ENCODE measurements at places on chromosomes 5 and 9.
A peak's percentile ranks its signal among the peaks of the same experiment; 100 is the strongest.

GRCh38 chr5:150788977-150789376 is 10.4 kb downstream of the SMIM3 start:
- DNase-seq = no peak

DNA sequence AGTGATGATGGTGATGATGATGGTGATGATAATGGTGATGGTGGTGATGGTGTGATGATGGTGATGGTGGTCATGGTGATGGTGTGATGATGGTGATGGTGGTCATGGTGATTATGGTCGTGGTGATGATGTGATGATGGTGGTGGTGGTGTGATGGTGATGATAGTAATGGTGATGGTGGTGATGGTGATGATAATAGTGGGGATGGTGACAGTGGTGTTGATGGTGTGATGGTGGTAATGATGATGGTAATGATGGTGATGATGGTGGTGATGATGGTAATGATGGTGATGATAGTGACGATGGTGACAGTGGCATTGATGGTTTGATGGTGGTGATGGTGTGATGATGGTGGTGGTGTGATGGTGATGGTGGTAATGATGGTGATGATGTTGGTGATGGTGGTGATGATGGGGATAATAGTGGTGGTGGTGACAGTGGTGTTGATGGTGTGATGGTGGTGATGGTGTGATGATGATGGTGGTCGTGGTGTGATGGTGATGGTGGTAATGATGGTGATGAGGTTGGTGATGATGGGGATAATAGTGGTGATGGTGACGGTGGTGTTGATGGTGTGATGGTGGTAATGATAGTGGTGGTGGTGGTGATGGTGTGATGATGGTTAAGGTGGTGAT is 6.5 kb downstream of the STKLD1 start:
- no peak for DNase-seq

- no peak for DNase-seq
These were observed 11.4 kb downstream of the YTHDC2 start for GRCh38 chr5:113524927-113525326.

GRCh38 chr9:79020276-79020675 is 551.5 kb upstream of the TLE4 start:
- no peak for DNase-seq

GRCh38 chr9:98742325-98743280 is 33.9 kb upstream of the GABBR2 start:
- no peak for DNase-seq

GRCh38 chr5:149869411-149869821 is 75.2 kb downstream of the PDE6A start:
- no peak for DNase-seq

GRCh38 chr5:172659570-172659908 is 18.5 kb downstream of the NEURL1B start:
- no peak for DNase-seq

DNA sequence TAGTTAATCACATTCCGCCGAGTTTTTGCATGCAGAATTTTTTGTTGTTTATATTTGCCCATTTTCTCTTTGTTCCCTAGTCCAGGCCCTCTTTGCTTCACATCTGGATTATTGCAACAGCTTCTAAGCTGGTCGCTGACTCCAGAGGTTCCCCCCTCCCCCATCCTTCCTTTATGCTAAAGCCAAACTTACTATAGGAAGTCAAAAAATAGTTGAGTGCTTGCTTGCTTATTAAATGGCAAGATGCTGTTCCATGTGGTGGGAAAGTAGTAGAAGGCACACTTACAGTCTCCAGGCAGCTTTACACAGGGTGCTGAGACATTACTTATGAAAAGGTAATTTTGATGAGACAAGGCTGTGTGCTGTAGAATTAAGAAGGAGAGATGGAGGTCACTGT is 1.3 kb downstream of the ZBTB34 start:
- no peak for DNase-seq

DNA sequence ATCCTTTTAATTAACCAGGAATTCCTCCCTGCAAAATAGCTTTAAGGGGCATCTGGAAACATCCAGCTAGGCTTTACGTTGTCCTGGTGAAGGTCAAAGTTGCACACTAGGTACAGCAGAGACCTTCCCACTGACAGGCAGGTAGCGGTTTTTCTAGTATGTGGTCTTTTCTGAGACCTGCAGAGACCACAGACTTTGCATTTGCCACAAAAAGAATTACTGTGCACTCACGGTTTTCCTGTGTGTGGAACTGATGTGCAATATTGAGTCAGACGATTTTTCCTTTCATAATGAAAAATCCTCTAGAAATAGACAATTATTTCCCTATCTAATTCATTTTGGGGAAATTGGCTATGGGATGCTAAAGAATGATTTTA is 417.0 kb upstream of the ADAMTSL1 start:
- no peak for DNase-seq

DNA sequence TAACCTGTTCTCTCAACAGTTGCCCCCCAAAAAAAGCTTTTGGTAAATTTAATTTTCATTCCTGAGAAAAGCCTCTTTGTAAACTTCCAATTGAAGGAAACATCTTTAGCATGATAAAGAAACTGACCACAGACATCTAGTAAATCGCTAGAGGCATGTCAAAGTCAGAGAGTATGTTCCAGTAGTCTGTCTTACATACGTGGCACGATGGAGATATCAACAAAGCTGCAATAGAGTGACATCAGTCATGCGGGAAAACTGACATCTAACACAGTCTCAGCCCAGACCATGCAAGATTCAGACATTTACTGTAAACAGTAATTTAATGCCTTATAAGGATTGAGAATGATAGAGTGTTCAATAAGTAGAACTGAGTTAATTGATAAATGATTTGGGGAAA is 45.1 kb downstream of the GARNL3 start:
- no peak for DNase-seq

DNA sequence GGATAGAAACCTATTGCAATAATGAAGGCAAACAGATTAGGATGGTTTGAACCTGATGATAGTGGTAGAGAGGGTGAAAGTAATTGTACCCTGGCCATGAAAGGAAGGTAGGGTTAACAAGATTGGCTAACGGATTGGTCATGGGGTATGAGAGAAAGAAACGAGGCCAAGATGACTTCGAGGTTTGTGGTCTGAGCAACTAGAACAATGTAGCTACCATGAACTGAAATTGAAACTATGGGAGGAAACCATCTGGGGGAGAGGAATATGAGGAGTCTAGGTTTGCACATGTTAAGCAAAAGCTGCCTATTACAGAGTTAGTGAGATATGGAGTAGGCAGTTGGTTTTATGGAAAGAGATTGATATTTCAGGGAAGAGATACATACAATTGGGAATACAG is 406.0 kb downstream of the PRELID2 start:
- DNase-seq = no peak

GRCh38 chr9:124045076-124045829 is 33.7 kb downstream of the LHX2 start:
- DNase-seq = peak; percentile 83

GRCh38 chr5:153670101-153670500 is 179.6 kb downstream of the GRIA1 start:
- DNase-seq = no peak

DNA sequence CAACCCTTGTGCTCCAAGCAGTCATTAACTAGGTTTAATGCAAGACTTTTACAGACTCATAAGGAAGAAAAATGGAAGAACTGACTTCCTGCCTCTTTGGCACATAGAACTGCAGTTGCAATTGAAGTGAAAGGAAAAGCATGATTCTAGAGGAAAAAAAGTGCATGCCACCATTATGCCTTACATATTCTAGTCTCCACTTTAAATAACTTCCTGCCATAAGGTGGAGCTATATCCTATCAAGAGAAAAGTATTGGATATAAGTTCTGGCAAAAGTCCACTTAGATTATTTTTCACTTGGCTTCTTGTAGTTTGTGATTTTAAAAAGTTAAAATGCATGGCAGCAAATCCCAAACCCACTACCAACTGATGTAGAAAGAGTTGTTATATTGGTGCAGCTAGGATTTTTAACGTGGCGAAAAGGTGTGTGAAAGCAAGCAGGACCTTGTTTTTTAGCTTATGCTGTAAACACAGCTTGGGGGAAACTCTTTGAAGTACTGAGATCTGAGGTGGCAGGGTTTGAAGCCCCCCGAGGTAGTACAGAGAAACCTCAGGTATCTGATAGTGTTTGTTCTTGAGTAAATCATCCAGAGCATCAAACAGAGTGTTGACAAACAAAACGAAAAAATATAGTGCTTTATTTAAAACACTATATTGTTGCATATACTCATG is 117.9 kb downstream of the ANXA1 start:
- DNase-seq = peak; percentile 5

GRCh38 chr9:75451505-75451904 is 363.2 kb downstream of the OSTF1 start:
- DNase-seq = no peak

DNA sequence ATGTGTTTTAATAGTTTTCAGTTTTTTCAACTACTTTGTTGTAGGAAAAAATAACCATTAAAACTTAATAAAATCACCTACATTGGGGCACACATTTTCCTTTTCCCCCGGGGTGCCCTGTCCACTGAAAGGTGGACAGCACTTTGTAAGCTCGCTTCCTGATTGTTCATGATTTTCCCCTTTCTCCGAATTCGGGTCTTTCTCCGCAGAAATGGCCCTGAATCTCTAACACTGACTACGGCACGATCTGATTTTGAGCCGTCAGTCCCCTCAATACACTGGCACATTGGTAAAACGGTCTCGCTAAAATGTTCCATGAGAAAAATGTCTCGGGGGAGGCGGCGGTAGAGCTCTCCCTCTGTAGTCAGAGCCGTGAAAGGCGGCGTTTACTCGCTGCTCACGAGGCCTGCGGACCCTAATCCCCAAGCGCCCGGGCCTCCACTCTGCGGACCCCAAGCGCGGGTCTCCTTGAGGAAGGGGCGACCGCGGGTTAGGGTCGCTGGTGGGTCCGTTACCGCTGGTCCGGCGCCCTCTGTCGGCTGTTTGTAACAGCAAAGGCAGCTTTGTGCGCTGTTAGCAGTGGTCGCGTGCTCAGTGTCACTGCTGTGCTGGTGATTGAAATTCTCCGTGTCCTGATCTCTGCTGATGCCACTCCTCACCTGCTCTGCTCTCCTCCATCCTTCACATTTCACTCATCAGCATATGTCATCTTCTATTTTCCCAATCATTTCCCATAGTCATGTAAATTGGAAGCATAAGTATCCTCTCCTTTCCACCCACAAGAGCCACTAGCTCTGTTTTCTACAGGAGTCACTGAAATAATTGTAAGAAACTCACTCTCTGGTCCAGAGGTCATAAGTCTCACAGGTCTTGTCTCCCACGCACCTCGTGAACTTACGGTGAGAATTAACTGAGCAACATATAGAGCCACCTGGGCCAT is 10.8 kb upstream of the IFNA2 start:
- DNase-seq = peak; percentile 65

DNA sequence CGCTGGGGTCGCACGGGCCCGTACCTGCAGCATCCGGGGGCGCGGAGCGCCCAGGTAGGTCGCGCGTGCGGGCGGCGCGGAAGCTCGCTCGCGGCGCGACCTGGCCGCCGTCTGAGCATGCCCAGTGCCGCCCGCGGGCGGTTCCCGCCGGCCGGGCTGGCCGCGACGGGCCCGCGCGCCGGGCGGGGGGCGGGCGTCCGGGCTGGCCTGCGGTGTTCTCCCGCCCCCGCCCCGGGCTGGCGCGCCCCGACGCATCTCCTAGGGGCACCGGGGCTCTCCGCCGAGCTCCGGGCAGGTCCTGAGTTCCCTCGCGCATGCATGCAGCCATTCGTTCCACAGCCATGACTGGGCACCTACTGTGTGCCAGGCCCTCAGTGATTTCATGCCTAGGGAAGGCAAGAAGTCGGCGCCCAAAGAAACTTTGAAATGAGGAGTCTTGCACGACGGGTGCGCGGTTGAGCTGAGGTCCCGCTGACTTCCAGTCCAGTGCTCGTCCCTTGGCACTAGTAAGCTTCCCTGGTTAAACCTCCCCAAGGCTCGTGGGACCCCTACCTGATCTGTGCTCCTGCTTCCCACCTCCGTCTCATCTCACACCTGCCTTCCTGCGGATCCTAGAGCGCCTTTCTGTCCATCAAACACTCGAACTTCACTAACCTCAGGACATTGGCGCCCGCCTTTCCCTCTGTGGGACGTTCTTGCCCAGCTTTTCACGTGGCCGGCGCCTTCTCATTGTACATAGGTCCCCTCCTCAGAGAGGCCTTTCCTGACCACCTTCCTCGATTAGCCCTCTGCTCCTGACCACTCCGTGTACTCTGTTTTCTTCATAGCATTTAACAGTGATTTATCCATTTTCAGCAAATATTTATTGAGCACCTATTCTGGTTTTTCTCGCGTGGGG is at the start of gene PTPN3:
TSS of gene PTPN3 (minus strand) at position 113 of the 898 bp plus-strand sequence. CDS start 34,873 bp downstream, outside the sequence.
- DNase-seq = peak; percentile 80

DNA sequence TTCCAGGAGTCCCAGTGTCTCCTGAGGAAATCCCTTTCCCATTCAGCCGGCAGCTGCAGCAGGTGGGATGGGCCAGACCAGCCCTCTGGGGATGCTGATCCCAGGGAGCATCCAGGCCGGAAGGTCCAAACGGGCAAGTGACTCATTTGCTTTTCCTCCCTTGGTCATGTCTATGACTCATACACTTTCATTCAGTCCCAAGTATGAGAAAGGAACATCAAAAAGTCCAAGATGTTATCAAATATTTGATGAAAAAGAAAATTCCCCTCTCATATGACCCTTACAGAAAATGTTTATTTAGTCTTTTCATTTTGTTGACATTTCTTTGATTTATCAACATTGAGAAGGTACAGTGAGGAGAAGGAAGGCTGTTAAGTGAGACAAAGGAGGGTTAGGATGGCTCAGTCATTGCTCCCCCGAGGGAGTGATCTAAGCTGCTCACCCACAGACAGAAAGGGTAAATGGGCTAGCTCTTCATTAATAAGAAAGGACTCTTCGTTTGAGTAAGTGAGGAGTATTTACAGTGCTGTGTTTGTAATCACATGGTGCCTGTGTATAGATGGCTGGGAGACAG is 117.6 kb upstream of the ANKRD55 start:
- DNase-seq = no peak

DNA sequence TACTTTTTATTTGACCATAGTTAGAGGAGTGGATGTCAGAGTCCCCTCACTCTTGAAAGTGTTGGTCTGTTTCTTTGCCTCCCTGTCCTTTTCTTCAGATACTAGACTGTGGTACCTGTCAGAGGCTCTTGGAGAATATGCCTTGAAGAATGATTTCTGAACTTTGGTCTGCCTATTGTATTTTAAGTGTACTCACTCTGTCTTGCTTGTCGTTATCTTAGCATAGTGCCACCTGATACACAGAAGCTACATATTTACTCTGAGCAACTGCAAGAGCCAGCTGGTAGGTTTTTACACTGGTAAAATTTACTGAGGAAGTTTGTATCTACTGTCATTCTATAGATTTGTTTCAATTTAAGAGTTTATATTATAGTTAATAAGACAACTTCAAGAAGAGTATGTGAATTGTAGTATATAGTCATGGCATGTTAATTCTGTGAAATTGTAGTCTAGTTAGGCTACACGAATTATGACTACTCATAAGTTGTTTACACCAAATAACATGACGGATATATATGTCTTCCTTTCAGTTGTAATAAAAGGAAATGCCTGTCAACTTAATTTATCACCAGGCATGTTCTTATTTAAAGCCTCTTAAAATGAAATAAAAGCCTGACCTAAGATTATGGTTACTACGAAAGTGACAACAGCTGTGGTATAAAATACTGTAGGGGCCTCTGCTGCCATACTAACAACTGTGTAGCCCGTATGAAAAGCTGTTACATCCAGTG is 201.7 kb downstream of the KDM4C start:
- DNase-seq = no peak

All from SK-N-SH (cell line).